ENCODE measurements at places on chromosomes 4 and X. TPM values are rescaled to one million over a fixed set of nuclear protein-coding genes. Genes with fewer than 3 reads are reported as not detected.

TDO2 gene
- 7.5 TPM for polyA plus RNA-seq

AADAT gene
- polyA plus RNA-seq: 35.3 TPM

MAGEA9B gene
- not detected for polyA plus RNA-seq

LRRC66 gene
- 7.8 TPM for polyA plus RNA-seq

SASH3 gene
- polyA plus RNA-seq: 11.4 TPM

BTK gene
- 4.3 TPM for polyA plus RNA-seq

ENAM gene
- 1.4 TPM for polyA plus RNA-seq

SOD3 gene
- polyA plus RNA-seq: 5.3 TPM

JAKMIP1 gene
- 2.1 TPM for polyA plus RNA-seq

DNA sequence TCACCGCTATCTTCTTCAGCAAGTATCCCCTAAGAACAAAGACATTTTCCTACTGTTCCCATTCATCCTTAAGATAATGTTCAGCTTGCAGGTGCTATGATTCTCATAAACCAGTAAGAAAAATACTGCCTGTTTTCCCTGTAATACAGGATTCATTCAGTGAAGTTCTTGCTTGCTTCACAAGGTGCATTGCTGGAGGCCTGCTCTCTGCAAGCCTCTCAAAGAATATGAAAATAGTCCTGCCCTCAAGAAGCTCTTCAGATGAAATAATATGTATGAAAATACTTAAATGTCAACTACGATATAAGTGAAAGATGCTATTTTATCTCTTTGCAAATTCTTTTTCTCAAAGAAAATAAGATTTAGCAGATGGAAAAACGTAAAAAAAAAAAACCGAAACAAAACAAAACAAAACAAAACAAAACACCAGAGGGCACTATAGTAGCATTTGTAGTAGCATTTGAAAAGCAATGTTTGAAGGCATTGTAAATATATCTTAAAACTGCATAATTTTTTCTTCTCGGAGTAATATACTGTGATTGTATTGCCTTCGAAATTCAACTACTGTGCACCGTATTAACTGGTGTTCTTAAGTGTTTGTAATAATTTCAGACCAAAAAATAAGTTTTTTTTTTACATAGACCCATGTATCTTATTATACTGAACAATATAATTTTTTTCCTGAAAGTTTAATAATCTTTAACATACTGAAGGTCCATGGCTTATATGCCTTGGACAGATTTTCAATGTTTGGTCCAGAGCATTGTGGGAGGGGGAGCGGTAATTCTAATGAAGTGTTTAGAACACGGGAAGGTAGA is 26.0 kb downstream of the ADH4 start:
- DNase-seq: no peak
- no peak overlapping the region for H3K27ac ChIP-seq
- H3K4me1 ChIP-seq: peaks cover 3% of the 10 kb centered on the region
- H3K36me3 ChIP-seq: no peaks in the 10 kb centered on the region

DNA sequence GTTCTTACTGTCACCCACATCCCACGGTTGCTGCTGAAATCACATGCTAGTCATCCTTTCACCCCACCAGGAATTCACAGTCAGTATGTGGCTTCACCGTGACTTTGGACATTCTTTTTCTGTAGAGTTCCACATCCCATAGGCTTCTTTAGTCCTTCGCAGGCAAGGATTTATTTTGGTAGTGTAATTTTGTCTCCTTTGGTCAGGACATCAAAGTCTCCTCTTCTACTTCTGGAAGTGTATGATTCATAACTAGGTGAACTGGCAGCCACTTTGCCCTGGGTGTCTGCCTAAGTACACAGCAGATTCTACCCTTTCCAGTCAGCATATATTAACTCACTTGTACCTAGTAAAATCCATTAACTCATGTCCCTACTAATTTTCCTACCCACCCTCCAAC is 38.3 kb upstream of the MMAA start:
- H3K36me3 ChIP-seq: no peaks in the 10 kb centered on the region
- H3K27ac ChIP-seq: no peak overlapping the region
- no peaks in the 10 kb centered on the region for H3K4me1 ChIP-seq
- H3K4me3 ChIP-seq: no peak overlapping the region

- no peaks in the 10 kb centered on the region for H3K36me3 ChIP-seq
- no peaks in the 10 kb centered on the region for H3K27me3 ChIP-seq
- peaks cover 10% of the 10 kb centered on the region for H3K4me1 ChIP-seq
- H3K27ac ChIP-seq: peak overlapping the region; percentile 48
- no peak overlapping the region for H3K4me3 ChIP-seq
Measured at GRCh38 chrX:155745792-155746191, 133.0 kb upstream of the TMLHE start.

DNA sequence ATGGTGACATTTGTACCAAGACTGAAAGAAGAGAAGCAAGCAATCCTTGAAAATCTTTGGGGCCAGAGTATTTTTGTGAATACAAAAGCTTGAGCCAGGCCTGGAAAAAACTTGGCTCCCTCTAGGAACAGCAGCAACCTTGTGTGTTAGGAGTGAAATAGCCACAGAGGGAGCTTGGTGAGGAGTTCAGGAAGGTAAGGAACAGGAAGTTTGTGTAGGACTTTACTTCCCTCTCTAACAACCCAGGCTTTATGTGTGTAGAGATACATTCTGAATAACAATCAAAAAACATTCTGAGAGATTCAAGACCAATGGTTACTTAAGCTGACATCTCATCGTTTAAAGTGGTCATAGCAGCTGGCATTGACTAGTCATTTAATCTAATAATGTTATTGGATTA is 668.5 kb downstream of the PCDH18 start:
- no peak overlapping the region for H3K27ac ChIP-seq
- no peak for DNase-seq
- H3K27me3 ChIP-seq: no peaks in the 10 kb centered on the region
- no peaks in the 10 kb centered on the region for H3K36me3 ChIP-seq
- H3K4me1 ChIP-seq: no peaks in the 10 kb centered on the region

DNA sequence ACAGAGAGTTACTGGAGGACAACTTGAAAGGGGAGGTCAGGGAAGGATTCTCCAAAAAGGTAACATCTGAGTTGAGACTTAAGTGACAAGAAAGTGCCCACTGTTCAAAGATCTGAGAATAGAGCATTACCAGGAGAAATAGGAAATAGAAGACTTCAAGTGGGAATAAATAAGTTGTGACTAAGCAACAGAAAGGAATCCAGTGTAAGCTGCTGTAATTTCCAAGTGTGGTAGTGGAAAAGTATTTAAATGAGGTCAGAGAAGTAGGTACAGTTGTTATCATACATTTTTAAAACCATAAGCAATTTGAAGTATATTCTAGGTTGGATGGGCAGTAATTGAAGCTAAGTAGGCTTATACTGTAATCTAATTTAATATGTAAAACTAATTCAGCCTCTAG is 211.9 kb downstream of the FBXO8 start:
- H3K4me3 ChIP-seq: no peak overlapping the region
- no peaks in the 10 kb centered on the region for H3K4me1 ChIP-seq

DNA sequence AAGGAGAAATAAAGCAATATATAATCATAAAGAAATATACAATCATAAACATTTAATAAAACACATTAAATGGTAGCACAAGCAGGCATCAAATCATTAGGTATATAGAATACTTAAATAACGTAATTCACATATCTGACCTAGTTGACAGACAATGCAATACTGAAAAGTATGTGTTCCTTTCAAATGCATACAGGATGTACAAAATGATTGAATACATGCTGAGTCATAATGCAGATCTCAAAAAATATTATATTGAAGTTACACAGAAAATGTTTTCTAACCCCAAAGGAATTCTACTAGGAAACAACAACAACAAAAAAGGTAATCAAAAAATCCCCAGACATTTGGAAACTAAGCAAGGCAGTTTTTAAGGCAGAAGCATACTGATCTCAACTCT is 1072.0 kb upstream of the INTU start:
- DNase-seq: no peak
- H3K4me3 ChIP-seq: no peak overlapping the region
- no peaks in the 10 kb centered on the region for H3K36me3 ChIP-seq
- H3K4me1 ChIP-seq: no peaks in the 10 kb centered on the region
- no peaks in the 10 kb centered on the region for H3K27me3 ChIP-seq

- no peak overlapping the region for H3K4me3 ChIP-seq
- H3K27me3 ChIP-seq: no peaks in the 10 kb centered on the region
- no peaks in the 10 kb centered on the region for H3K36me3 ChIP-seq
- no peaks in the 10 kb centered on the region for H3K4me1 ChIP-seq
- no peak overlapping the region for H3K27ac ChIP-seq
- DNase-seq: no peak
Measured at GRCh38 chr4:111631215-111631999, 513.8 kb upstream of the FAM241A start.

GRCh38 chr4:32429151-32429550 is 1709.0 kb downstream of the PCDH7 start:
- H3K27me3 ChIP-seq: no peaks in the 10 kb centered on the region
- no peak overlapping the region for H3K4me3 ChIP-seq
- no peaks in the 10 kb centered on the region for H3K36me3 ChIP-seq

GRCh38 chr4:140116442-140117104 is 37.4 kb downstream of the MAML3 start:
- no peaks in the 10 kb centered on the region for H3K4me1 ChIP-seq
- H3K36me3 ChIP-seq: no peaks in the 10 kb centered on the region
- no peak overlapping the region for H3K4me3 ChIP-seq
- DNase-seq: no peak
- no peak overlapping the region for H3K27ac ChIP-seq

- H3K27ac ChIP-seq: no peak overlapping the region
- H3K27me3 ChIP-seq: no peaks in the 10 kb centered on the region
- no peak for DNase-seq
Measured at GRCh38 chr4:72352711-72353110, 216.3 kb downstream of the ADAMTS3 start.

DNA sequence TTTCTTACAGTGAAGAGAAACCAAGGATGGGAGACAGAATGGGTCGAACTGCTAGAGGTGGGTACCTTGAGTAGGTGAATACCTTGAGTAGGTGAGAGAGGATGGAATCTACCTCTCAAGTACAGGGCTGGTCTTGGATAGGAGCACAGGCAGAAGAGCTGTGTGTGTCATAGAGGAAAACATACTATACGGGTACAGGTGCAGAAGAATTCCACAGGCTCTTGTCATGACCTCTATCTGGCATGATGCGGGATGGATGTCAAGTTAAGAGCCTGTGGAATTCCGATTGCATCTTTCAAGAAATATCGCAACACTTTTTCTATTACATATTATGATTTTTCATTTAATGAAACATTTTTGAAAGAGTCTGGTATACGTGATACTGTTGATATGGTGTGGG is 18.0 kb upstream of the OCIAD1 start:
- H3K4me3 ChIP-seq: no peak overlapping the region
- H3K27me3 ChIP-seq: no peaks in the 10 kb centered on the region
- DNase-seq: no peak
- no peaks in the 10 kb centered on the region for H3K36me3 ChIP-seq

DNA sequence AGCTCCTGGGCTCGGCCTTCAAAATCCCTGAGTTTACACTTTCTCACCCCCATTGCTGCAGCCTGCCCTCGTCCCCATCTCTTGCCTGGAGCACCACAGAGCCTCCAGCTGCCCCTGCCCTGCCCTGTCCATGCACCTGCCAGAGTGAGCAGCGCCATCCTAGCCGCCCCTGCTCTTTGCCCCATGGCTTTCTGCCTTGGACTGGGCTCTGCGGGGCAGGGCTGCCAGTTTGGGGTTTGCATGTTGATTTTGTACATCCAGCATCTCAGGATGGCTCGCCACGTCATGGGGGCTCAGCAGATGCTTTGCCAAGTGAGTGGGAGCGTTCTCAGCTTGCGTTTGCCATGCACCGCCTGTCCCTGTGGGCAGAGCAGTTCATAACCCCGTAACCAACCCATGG is 67.1 kb upstream of the HGFAC start:
- H3K27me3 ChIP-seq: no peaks in the 10 kb centered on the region
- H3K27ac ChIP-seq: no peak overlapping the region
- peaks cover 5% of the 10 kb centered on the region for H3K4me1 ChIP-seq
- no peak for DNase-seq
- H3K4me3 ChIP-seq: no peak overlapping the region

GRCh38 chr4:163042306-163042705 is 124.4 kb downstream of the NAF1 start:
- no peak for DNase-seq
- H3K4me3 ChIP-seq: no peak overlapping the region
- no peaks in the 10 kb centered on the region for H3K4me1 ChIP-seq
- H3K27me3 ChIP-seq: no peaks in the 10 kb centered on the region

GRCh38 chr4:108702960-108703359 is 52.6 kb downstream of the OSTC start:
- H3K27me3 ChIP-seq: no peaks in the 10 kb centered on the region
- H3K36me3 ChIP-seq: no peaks in the 10 kb centered on the region
- H3K4me3 ChIP-seq: no peak overlapping the region
- no peak for DNase-seq
- H3K27ac ChIP-seq: no peak overlapping the region

DNA sequence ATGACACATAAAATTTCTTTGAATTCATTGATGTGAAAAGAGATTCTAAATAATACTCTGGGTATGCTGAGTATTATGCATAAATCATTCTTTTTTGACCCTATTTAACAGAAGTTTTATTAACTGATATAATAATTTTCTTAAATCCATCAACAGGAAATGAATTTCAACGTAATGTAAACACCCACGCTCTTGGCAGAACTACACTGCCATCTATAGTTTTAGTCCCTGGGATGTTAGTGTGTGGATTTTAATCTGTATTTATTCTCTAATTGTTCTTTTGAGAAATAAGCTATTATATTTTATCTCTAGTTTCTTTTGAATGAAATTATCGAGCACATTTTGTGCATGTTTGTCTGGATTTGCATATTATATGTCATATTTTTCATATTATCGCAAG is 666.8 kb upstream of the NDST4 start:
- H3K4me1 ChIP-seq: no peaks in the 10 kb centered on the region
- no peak overlapping the region for H3K4me3 ChIP-seq
- H3K36me3 ChIP-seq: no peaks in the 10 kb centered on the region

GRCh38 chrX:102985192-102985591 is 48.1 kb downstream of the RAB40AL start:
- no peak overlapping the region for H3K27ac ChIP-seq
- no peak overlapping the region for H3K4me3 ChIP-seq
- no peaks in the 10 kb centered on the region for H3K27me3 ChIP-seq
- no peaks in the 10 kb centered on the region for H3K36me3 ChIP-seq

- H3K4me1 ChIP-seq: peaks cover 22% of the 10 kb centered on the region
- H3K27ac ChIP-seq: peak overlapping the region; percentile 76
- H3K4me3 ChIP-seq: no peak overlapping the region
Measured at GRCh38 chr4:83112231-83112630, 2.3 kb downstream of the PLAC8 start.

GRCh38 chr4:107392951-107393350 is 327.1 kb downstream of the PAPSS1 start:
- H3K27me3 ChIP-seq: no peaks in the 10 kb centered on the region
- DNase-seq: no peak
- H3K36me3 ChIP-seq: no peaks in the 10 kb centered on the region
- H3K4me3 ChIP-seq: no peak overlapping the region

GRCh38 chr4:144291164-144291563 is 150.6 kb upstream of the GYPA start:
- no peaks in the 10 kb centered on the region for H3K27me3 ChIP-seq
- DNase-seq: no peak
- H3K4me3 ChIP-seq: no peak overlapping the region
- no peaks in the 10 kb centered on the region for H3K4me1 ChIP-seq
